Esophagus squamous epithelium (tissue), 5 donors: ENCODE measurements at places on chromosomes 16 and 17.

DNA sequence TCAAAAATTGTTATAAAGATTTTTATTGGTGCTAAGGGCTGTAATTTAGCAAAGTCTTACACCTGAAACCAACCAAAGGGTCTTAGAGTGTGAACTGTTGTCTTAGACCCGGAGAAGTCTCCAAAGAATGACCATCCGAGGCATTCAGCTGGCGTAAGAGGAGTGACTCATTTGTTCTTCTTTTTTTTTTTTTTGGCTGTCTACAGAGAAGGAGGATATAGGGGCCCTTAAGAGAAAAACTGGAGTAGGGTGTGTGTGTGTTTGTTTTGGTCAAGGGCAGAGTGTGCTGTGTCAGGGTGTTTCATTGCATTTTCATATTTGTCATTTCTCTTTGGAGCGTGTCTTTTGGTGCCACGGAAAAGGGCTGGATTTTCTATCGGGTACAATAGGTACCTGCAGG is 508.0 kb downstream of the WWOX start:
- H3K27me3 ChIP-seq: no peaks in the 10 kb centered on the region
- H3K36me3 ChIP-seq: no peaks in the 10 kb centered on the region
- H3K27ac ChIP-seq: no peak overlapping the region
- H3K4me1 ChIP-seq: no peaks in the 10 kb centered on the region

DNA sequence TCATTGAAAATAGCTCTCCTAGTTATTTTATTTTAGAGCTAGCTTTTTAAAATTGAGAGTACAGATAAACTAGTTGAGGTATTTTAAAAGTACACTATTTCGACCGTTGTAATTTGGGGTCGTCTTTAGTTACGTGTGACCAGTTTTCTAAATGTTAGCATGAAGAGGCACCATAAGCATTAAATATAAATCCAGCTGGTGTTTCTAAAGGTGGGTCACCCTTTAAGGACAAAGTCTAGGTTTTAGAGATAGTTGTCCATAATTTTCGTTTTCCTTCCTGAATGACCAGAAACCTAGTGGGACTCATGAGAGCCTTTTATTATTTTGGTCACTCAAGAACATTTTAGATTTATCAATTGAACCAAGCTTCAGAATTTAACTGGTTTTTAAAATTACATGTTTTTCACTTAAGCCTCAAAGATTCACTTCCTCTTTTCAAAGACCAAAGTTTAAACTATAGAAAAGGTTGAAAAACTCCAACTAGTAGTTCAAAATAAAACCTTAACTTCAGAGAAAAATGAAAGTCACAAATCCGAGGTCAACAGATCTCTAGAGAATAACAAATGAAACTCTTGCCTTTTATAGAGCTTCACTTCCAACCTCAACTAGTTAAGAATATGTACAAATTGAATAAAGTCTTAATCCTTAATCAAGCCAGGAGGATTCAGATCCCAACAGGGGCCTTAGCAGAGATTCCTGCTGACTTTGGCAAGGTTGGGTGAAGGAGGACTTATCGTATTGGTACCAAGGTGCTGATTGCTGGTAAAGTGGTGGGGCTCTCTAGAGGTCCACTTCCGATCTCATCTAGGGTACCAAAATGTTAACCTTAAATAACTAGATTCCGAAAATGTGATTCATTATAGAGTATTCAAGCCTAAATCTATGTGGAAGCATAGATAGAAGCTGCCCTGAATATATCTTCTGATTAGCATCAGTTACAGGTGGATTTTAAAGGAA is 32.5 kb downstream of the PHKB start:
- H3K4me3 ChIP-seq: peak overlapping the region; percentile 44
- no peak for DNase-seq
- H3K27ac ChIP-seq: peak overlapping the region; percentile 76
- no peaks in the 10 kb centered on the region for H3K27me3 ChIP-seq
- H3K4me1 ChIP-seq: peaks cover 18% of the 10 kb centered on the region
- peaks cover 32% of the 10 kb centered on the region for H3K36me3 ChIP-seq

DNA sequence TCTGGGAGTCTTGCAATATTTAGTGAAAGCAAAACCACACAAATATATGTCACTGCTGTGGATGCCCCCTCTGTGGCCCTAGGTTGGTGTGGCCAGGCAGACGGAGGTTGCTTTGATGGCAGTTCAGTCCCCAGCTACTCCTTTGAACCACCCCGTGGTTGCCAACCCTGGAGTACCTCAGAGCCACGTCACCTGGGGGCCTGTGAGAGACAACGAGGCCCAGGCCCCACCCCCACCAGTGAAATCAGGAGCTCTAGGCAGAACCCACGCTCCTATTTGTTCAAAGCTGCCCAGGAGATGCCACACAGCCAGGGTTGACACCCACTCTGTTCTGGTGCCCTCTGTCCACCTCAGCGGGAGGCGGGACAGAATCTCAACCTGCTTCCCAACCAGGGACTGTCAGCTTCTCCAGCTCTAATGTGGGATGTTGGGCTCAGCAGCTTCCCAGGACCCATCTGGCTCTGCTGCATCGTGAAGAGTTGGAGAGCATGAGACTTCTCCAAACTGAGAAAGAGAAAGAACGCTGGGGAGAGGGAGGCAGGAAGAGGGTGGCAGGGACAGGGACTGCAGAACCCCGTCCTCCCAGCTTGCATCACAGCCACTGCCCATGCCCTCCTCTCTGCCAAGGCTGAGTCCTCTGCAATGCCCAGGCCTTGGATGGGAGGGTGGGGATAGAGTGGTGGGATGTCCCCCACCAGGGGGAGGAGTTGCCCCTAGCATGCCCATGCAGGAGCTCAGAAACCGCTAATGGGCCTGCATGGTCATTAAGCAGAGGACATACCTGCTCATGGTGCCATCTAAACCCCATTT is 81.8 kb downstream of the C16orf78 start:
- DNase-seq: no peak
- no peaks in the 10 kb centered on the region for H3K27me3 ChIP-seq
- no peaks in the 10 kb centered on the region for H3K36me3 ChIP-seq
- H3K27ac ChIP-seq: no peak overlapping the region

DNA sequence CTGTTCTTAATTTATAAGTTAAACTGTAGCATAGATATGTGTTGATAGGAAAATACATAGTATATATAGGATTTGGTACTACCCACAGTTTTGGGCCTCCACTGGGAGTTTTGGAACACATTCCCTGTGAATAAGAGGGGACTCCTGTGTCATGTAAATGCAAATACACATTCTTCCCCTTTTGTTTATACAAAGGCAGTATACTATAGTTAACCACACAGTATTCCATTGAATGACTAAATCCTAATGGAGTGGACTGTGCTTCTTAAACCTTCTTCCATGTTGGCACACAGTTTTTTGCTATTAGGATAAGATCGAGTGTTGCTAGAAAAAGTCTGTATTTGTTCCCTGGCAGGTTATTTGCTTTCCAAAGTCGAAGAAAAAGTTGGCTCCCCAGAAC is 22.2 kb downstream of the TAC4 start:
- peaks cover 34% of the 10 kb centered on the region for H3K36me3 ChIP-seq
- no peaks in the 10 kb centered on the region for H3K27me3 ChIP-seq
- H3K4me3 ChIP-seq: no peak overlapping the region
- DNase-seq: no peak
- peaks cover 22% of the 10 kb centered on the region for H3K4me1 ChIP-seq

GRCh38 chr17:794876-795275 is 12.7 kb downstream of the MRM3 start:
- peaks cover 10% of the 10 kb centered on the region for H3K4me1 ChIP-seq
- no peak for DNase-seq
- no peaks in the 10 kb centered on the region for H3K36me3 ChIP-seq
- H3K27me3 ChIP-seq: no peaks in the 10 kb centered on the region

- peaks cover 39% of the 10 kb centered on the region for H3K4me1 ChIP-seq
- H3K27me3 ChIP-seq: no peaks in the 10 kb centered on the region
- no peak overlapping the region for H3K4me3 ChIP-seq
- H3K36me3 ChIP-seq: no peaks in the 10 kb centered on the region
- DNase-seq: no peak
- peak overlapping the region; percentile 13 for H3K27ac ChIP-seq
Measured at GRCh38 chr16:48617104-48617705, 7.2 kb upstream of the N4BP1 start.

DNA sequence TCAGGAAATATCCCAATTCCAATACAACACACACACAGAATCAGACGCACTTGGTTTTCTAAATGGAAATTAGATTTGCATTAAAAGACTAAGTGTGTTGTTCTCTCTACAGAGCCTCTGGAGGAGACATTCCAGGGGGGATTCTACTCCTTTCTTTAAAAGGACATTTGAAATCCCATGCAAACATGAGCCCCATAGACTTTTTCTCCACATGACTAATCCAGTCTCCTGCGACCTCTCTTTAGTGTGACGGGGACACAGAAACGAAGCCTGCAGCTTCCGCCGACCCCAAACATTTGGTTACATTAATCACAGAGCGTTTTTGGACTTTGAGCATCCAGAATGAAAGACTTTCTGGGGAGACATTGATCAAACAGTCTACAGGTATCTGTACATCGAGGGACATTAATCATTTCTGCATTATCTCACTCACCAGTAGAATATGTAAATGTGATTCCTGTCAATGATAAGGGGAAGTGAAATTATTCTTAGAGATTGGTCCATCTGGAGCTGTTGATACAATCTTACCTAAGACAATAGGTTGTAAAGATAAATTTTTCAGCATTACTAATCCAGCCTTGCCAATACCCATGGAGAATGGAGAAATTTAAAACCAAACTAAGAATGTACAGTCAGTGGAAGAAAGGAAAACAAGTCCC is 103.4 kb upstream of the IRX3 start:
- no peaks in the 10 kb centered on the region for H3K27me3 ChIP-seq
- no peak overlapping the region for H3K4me3 ChIP-seq
- no peak for DNase-seq
- H3K4me1 ChIP-seq: no peaks in the 10 kb centered on the region
- no peaks in the 10 kb centered on the region for H3K36me3 ChIP-seq

DNA sequence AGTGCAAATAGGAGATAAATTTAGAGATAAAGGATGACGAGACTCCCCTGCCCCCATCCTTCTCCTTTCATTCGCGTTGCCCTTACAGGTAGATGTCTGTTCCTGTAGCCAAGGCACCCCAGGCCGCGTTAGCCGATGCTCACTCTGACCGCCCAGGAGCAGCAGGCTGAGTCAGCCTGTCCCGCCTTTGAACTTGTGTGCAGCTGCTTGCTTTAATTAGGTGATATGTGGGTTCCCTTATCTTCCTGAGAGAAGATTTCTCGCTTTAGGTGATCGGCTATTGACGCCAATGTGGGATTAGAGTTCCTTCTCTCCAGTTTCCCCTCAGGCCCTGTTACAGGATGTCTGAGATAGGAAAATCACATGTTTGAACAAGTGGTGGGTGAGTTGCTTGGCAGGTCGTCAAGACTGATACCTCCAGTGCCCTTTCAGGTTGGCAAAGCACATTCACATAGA is 119.5 kb downstream of the MSI2 start:
- no peak for DNase-seq
- H3K4me3 ChIP-seq: no peak overlapping the region

GRCh38 chr16:9090101-9090959 is 1.1 kb upstream of the HAPSTR1 start:
- H3K4me3 ChIP-seq: peak overlapping the region; percentile 38
- peaks cover 8% of the 10 kb centered on the region for H3K4me1 ChIP-seq
- peak overlapping the region; percentile 75 for H3K27ac ChIP-seq
- no peak for DNase-seq
- H3K27me3 ChIP-seq: no peaks in the 10 kb centered on the region

DNA sequence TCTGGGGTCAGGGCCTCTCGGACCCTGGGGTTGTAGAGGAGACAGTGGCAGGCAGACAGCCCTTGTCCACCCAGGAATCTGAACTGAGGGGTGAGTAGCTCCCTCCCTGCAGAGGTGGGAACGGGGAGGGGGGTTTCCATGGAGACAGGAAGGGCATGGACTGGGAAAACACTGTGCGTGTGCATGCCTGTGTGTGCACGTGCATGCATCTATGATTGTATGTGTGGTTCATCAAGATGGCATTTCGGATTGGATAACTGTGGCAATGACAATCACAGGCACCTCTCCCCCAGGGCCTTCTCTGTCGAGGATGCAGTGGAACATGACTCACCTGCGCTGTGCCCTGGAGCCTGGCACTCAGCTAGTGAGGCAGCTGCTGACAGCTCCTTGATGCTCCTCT is 6.1 kb upstream of the CD300C start:
- no peaks in the 10 kb centered on the region for H3K36me3 ChIP-seq
- no peaks in the 10 kb centered on the region for H3K27me3 ChIP-seq
- no peak overlapping the region for H3K4me3 ChIP-seq
- H3K4me1 ChIP-seq: no peaks in the 10 kb centered on the region

DNA sequence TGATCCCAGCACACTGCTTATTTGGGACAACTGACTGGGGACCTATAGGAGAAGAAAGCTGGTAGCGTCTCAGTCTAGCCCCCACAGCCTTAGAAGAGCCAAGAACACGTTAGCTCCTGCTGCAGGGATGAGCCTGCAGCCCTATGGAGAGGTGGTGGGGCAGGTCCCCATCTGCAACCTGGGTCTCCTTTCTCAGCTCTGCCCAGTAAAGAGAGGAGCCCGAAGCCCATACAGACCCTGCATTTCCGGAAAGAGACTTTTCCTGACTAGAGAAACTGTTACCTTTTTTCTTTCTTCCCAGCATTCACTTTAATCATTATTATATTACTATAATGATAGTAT is 788 bp downstream of the METTL22 start:
- DNase-seq: no peak
- no peaks in the 10 kb centered on the region for H3K27me3 ChIP-seq
- H3K36me3 ChIP-seq: peaks cover 4% of the 10 kb centered on the region

DNA sequence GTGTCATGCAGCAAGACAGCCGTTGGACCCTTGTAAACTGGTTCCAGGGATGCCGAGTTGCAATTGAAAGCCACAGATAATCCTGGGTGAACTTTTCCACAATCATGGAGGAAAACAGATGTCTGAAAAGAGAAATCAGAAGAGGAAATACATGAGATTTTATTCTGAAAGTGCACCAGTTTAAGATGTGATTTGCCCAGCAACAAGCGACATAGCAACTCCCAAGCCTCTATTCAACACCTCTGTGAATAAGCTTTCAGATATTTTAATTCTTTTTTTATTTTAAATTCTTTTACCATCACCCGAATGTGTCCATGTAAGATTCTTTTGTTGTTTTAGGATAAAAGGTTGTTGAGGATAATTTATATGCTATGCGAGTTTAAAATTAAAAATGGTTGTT is 46.0 kb downstream of the PKD1L3 start:
- H3K4me1 ChIP-seq: no peaks in the 10 kb centered on the region
- H3K4me3 ChIP-seq: no peak overlapping the region
- no peak for DNase-seq
- no peaks in the 10 kb centered on the region for H3K36me3 ChIP-seq
- H3K27ac ChIP-seq: no peak overlapping the region

DNA sequence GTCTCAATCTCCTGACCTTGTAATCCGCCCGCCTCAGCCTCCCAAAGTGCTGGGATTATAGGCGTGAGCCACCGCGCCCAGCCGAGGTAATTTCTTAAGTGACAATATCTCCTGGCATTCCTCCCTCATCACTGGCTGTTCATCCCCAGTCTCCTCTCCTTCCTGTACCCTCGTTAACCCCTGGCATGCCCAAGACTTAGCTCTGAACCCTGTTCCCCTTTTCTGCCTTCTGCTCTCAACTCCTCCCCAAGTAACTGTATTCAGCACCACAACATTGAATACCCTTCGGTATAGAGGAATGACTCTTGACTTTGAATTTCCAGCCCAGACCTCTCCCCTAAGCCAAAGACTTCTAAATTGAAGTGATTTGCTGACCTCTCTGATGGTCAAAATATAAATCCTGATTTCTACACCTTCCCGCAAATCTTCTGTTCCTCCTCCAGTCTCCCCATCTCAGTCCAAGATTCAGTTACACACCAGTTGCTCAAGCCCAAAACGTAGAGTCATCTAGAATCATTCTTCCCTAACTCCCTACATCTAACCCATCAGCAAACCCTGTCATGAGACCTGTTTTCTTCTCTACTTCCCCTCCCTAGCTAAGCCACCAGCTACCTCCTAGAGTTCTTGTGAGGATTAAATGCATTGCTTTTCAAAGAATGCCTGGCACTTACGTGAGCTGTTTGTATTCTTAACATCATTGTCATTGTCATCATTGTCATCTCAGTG is 14.8 kb downstream of the PMP22 start:
- H3K36me3 ChIP-seq: no peaks in the 10 kb centered on the region
- no peak for DNase-seq
- H3K4me1 ChIP-seq: peaks cover 85% of the 10 kb centered on the region
- peak overlapping the region; percentile 34 for H3K27ac ChIP-seq
